ENCODE measurements at places on chromosomes 1 and 21. TPM values are rescaled to one million over a fixed set of nuclear protein-coding genes. Genes with fewer than 3 reads are reported as not detected.

Gene DLGAP3
- total RNA-seq: 1.3 TPM

- no peak overlapping the region for H3K4me3 ChIP-seq
- no peaks in the 10 kb centered on the region for H3K27me3 ChIP-seq
- DNase-seq: no peak
Observed at GRCh38 chr1:200353232-200353631, 56.6 kb downstream of the ZNF281 start.

DNA sequence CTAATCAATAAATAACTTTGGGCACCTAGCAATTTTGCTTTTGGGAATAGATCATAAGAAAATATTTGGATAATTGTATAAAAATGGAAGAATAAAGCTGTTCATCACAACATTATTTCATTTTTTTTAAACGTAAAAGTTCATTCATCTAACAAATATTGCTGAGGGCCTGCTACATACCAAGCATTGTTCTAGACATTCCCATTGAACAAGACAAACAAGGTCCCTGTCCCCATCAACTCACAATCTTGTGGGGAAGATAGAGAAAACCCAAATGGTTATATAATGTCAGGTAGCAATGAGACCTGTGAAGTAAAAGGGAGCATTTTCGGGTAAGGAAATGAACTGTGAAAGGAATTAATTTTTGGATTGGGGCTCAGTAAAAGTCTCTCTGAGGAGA, 54.0 kb upstream of the BEND5 start:
- no peak overlapping the region for H3K27ac ChIP-seq
- peaks cover 8% of the 10 kb centered on the region for H3K27me3 ChIP-seq
- H3K4me1 ChIP-seq: no peaks in the 10 kb centered on the region
- no peak for DNase-seq
- H3K36me3 ChIP-seq: no peaks in the 10 kb centered on the region

DNA sequence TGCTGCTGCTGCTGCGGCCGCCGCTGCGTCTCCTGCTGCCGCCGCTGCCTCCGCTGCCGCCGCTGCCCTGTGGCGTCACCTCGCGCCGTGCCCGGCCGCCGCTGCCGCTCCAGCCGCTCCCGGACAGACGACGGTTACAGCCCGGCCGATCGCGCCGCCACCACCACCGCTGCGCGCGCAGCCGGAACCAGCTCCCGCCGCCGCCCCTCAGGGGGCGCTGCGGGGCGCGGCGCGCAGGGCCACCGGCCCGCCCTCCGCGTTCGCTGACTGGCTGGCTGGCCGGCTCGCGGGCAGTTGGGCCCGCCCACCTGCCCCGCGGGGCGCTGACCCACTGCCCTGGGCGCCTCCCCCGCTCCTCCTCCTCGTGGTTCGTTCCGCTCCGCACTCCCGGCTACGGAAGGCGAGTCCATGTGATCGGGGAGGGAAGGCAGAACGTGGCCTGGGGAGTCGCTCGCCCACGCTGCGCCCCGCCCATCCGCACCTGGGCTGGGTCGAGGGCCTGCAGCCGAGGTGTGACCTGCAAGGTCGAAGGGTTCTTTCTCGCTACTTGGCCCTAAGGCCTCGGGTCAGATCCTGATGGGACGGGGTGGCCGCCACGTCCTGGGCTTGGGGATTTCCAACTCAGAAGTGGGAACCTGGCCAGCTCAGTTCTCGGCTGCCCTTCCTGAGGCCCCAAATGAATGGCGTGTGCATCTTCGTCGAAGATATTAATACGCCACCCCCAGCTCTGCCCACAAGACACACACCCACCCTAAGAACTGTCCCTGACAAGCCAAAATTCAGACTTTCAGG, at the start of gene PTP4A2:
Gene PTP4A2 (minus strand): TSS at position 185 of the 792 bp plus-strand sequence. CDS start 19,303 bp downstream, outside the sequence.
- no peaks in the 10 kb centered on the region for H3K36me3 ChIP-seq
- H3K27me3 ChIP-seq: no peaks in the 10 kb centered on the region
- H3K27ac ChIP-seq: peak within 1 kb of the TSS; percentile 96
- H3K4me3 ChIP-seq: peak within 1 kb of the TSS; percentile 98
- peaks cover 35% of the 10 kb centered on the region for H3K4me1 ChIP-seq
- DNase-seq: peak; percentile 92

Gene GPR52
- total RNA-seq: 0.93 TPM

DNA sequence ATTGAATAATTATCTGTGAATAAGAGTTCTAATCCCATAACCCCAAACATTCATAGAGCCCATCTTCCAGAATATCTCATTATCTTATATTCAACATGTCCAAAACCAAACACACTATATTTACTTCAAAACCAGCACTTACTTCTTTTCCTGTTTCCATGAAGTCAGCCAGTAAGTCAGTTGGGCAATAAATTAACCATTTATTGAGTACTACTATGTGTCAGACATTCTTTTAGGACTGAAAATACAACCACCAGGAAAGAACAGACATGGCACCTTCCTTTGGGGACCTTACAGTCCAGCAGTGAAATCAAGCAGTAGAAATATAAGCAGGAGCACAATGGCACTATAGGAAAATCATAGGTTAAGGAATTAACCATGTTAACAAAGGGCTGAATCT, 8.8 kb downstream of the AK5 start:
- peaks cover 18% of the 10 kb centered on the region for H3K27me3 ChIP-seq
- no peak overlapping the region for H3K27ac ChIP-seq
- H3K4me1 ChIP-seq: no peaks in the 10 kb centered on the region
- H3K4me3 ChIP-seq: no peak overlapping the region

Gene AMY1C
- total RNA-seq: not detected

DNA sequence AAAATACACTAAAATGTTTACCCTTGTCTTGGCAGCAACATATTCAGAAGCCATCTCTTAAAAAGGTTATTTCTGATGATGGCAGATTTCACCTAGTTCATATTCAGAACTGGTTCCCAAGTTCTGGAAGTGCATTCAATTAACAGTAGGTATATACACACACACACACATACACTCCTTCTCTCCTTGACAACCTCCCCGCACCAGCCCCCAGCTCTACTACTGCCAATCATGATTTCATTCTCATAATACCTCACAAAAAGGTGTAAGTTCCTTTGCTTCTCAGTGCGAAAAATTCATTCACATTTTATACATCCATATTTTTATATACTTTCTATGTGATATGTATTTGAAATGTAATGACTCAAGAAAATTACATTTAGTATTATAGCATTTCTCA, 228.1 kb upstream of the ST6GALNAC5 start:
- H3K36me3 ChIP-seq: peaks cover 3% of the 10 kb centered on the region
- H3K4me1 ChIP-seq: no peaks in the 10 kb centered on the region
- H3K27ac ChIP-seq: no peak overlapping the region
- no peak overlapping the region for H3K4me3 ChIP-seq
- DNase-seq: no peak

- peak; percentile 67 for DNase-seq
- peaks cover 50% of the 10 kb centered on the region for H3K4me1 ChIP-seq
- H3K4me3 ChIP-seq: peak within 1 kb of the TSS; percentile 94
- peaks cover 1% of the 10 kb centered on the region for H3K36me3 ChIP-seq
Observed at GRCh38 chr1:117367046-117368025, at the start of gene MAN1A2. TSS of gene MAN1A2 (plus strand) at chr1:117367449. CDS start at chr1:117368184, 735 bp downstream.

DNA sequence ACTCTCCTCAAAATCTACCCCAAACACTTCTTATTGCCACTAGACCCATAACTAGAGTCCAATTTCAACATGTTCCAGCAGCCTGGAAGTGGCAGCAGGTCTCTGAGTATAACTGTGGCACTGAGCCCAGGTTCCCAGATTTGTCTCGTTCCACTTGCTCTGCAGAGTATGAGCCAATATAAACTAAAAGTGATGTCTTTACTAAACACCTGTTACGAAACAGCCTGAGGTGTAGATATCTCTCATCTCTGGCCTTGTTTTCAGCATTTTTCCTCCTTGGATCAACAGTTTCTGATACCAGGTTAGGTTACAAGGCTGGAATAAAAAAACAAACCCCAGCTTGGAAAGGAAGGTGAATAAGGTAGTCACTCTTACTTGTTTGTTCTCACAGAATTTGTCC, 25.2 kb upstream of the PRDX6 start:
- H3K27me3 ChIP-seq: no peaks in the 10 kb centered on the region
- no peaks in the 10 kb centered on the region for H3K4me1 ChIP-seq
- peak overlapping the region; percentile 76 for H3K27ac ChIP-seq
- peaks cover 10% of the 10 kb centered on the region for H3K36me3 ChIP-seq
- no peak for DNase-seq

DNA sequence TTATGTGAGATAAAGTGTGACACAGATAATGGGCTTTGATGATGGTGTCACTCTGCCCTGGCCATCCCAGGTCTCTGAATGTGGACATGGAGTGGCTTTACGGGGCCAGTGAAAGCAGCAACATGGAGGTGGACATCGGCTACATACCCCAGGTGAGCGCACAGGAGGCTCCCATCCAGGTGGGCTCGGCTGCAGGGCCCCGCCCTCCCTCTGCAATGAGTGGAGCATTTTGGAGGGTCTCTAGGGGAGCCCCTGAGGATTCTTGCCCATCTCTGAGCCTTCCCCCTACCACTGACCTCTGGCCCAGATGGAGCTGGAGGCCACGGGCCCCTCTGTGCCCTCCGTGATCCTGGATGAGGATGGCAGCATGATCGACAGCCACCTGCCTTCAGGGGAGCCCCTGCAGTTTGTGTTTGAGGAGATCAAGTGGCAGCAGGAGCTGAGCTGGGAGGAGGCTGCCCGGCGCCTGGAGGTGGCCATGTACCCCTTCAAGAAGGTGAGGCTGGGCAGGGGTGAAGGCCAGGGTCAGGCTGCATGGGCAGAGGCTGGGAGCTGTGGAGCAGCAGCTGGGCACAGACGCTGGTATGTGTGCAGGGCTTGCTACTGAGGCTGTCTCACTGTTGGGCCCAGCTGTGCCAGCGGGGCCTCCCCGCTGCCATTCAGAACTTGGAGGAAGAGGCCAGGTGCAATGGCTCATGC, 8.2 kb upstream of the MTFR1L start:
- H3K4me1 ChIP-seq: no peaks in the 10 kb centered on the region
- H3K27me3 ChIP-seq: no peaks in the 10 kb centered on the region
- no peak overlapping the region for H3K4me3 ChIP-seq
- H3K27ac ChIP-seq: no peak overlapping the region
- no peak for DNase-seq
- peaks cover 5% of the 10 kb centered on the region for H3K36me3 ChIP-seq

Measured in progenitor cell of endocrine pancreas (in vitro differentiated cells).